ENCODE measurements at places on chromosomes 1 and 21.

DNA sequence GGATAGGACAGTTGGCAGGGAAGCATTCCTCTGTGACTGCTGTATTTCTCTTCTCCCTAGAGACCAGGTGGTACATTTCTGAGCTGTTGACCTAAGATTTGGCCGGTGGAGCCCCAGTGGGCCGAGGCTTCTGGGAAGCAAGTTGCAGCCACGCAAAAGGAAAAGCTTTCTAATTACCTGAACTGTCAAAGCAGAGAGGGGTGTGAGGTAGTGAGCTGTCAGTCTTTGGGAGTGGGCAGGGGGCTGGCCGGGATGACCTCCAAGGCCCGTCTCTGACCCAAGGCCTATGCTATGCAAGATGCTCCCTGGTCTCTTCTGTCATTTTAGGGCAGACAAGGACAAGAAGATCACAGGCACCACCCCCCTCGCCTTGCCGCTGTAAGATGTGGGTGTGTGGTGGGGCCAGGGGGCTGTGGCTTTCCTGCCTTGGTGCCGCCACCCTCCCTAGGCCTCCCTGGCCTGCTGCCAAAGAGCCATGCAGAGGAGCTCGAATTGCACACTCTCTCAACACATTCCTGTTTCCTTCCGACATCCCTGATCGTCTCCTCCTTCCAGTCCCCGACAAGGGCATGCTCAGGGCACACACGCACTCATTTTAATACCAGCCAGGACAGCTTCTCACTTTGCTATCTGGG is 7.7 kb downstream of the PADI1 start:
- peak; percentile 41 for DNase-seq

GRCh38 chr1:117176579-117176978 is 34.1 kb downstream of the VTCN1 start:
- DNase-seq: no peak

- no peak for DNase-seq
These were observed 436.2 kb downstream of the MATN1 start for GRCh38 chr1:30286988-30287839.

- DNase-seq: no peak
These were observed 29.2 kb downstream of the C1orf185 start for GRCh38 chr1:51131185-51131584.
